ENCODE measurements at places on chromosomes 2 and 18.

- DNase-seq, result no peak
These were observed 74.2 kb upstream of the SERTAD2 start for GRCh38 chr2:64727843-64728463.

GRCh38 chr2:50611351-50611871 lies 420.5 kb downstream of the NRXN1 start:
- no peak for DNase-seq

- no peak for DNase-seq
These were observed 65.8 kb downstream of the SUMO1 start for GRCh38 chr2:202172439-202173211.

GRCh38 chr18:2716394-2717326 lies 61.1 kb downstream of the SMCHD1 start:
- no peak for DNase-seq

DNA sequence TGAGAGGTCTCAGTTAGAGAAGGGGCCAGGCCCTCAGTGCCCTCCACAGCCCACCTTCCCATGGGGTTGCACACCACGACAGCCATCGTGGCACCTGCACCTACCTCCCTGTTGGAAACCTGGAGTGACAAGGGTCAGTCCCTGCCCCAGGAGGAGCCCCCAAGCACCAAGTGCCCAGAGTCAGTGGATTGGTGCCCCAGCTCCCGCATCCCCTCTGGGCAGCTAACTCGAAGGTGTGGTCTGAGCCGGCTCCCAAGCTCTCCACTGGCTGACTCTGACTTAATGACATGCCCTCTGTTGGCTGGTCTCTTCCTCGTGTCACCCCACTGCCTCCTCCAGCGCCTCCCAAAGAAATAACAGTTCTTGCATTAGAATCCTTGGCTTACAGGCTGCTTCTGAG lies 116.4 kb downstream of the NDUFA10 start:
- no peak for DNase-seq
